ENCODE measurements at places on chromosomes 2 and 18.

DNA sequence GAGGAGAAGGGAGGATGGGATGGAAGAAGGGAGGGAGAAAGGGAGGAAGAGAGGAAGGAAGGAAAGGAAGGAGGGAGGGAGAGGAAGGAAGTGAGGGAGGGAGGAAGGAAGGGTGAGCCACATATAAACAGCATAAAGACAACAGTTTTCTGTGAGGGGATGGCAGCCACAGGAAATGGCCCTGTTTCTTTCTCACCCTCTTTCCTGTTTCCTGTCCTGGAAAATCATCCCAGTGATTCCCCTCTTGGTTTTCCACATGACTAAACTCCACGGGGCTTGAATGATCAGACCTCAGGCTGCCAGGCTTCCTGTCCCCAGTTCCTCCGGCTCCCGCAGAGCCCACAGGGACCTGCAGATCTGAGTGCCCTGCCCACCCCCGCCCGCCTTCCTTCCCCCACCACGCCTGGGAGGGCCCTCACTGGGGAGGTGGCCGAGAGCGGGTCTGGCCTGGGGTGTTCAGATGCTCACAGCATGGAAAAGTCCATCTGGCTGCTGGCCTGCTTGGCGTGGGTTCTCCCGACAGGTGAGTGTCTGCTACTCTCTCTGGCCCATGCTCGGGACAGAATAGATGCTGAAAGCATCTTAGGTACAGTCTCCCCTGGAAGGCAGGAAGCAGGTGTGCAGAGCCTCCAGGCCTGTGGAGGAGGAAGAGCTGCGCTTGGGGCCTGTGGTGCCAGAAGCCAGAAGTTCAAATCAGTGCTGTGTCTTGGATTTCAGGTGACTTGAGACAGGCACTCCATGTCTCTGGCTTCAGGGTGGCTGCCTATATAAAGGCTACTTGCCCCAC lies at the start of gene SIGLEC15:
SIGLEC15 (plus strand) TSS at position 418 of the 787 bp plus-strand sequence; CDS start at position 472, 54 bp downstream.
- DNase-seq: no peak

DNA sequence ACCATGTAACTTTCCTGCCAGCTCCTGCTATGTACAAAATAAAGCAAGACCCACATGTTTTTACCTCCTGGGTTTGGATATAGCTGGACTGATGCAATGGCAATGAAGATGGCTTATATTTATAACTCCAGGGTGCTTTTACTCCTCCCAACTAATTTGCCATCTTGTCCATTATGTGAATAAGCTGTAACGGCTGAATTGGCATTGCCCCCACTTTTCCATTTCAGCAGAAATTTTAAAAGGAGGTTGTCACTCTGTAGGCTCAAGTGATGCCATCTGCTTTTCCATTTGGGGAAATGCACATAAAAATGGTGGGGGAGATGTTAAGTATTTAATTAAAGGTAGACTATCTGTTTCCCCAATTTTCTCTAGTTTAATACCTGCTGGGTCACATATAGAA lies 345.5 kb downstream of the ERBB4 start:
- no peak for DNase-seq

- DNase-seq: no peak
These were observed 1627.7 kb downstream of the LRP1B start for GRCh38 chr2:140502951-140503630.

DNA sequence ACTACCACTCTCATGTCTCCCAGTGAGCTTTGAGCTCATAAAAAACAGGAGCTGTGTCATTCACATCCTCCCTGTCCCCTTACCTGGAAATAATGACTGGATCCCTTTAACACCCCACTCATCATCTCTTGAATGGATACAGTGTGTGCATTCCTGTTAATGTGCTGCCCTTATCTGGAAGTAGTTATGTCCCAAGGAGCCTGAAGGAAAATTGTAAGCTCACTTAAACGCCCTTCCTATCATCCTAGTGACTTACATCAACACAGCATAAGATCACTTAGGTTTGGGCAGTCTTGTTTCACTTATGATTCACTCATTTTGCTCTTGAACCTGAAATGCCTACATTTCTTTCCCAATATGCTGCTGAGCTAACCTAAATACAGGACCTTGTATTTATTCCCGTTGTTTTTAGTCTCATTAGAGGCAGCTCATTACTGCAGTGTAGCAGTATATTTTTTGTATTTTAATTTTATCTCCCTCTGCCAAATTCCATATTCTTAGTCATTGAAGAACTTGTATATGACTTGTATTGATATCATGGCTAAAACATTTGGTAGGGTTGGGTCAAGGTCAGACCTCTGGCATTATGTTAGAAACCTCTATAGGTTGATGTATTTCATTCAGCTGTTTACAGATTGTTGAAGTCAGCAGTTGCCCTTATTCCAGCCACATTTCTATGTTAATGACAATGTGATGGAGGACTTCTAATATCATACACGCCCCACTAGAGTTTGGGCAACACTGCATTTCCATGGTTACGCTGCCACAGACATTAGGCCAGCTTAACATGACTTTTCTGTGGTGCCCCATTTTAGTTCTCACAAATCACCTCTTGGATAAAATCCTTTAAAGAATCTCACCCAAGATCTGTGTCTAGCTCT lies 72.9 kb downstream of the PKP4 start:
- no peak for DNase-seq

DNA sequence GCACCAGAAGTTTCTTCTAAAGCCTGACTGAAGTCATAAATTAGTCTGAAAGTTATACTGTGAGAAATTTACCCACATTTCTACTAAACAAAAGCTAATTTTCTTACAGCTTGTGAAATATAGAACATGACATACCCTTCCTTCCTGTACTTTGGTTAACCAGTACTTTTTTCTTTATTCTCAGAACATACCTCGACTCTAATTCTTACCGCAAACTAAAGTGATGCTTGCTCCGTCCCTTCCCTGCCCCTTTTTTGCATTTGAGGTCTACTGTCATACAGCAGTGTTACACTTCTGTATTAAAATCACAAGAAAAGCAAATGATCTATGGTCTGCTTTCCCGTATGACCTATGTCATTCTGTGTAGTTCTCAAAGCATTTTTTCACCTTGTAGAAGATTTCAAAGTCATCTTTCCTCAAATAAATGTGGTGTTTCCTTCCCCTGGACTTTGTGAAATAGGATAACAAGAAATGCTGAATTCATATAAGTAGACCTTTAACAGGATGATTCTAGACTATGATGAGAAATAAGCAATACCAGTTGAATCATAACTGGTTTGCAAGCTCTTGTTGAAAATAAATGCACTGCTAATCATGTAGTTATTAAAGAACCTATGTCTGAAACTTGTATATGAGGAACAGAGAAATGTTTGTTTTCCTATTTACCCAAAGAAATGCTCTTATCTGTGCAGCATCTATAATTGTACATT lies 30.4 kb downstream of the CYTIP start:
- DNase-seq: no peak

DNA sequence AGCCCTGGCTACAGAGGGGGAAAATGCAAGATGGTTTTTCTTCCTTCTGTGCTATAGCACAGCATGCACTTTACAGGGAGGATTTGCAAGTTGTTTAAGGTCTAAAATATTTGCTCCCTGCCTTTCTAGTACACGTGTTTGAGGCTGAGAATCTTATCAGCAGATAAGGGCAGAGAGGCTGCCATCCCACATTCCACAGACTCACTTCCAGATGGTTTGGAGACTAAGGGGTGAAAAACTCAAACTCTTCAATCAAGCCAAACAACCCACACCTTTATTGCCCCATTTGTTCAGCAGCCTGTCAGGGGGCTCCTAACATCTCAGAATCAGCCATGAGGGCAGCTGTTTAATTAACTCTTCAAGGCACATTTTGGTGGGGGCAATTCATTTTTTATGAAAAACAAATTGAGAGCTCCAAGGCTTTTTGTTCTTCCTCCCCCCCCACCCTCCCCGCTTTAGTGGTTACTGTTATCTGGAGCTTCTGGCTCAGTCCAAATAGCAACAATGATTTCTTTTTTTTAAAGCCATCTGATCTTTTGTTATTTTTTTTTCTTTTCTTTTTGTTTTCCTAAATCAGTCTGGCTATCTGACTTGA lies 242.6 kb upstream of the NT5C1B start:
- no peak for DNase-seq

GRCh38 chr2:20580690-20581437 lies 70.0 kb downstream of the HS1BP3 start:
- DNase-seq: peak; percentile 45

GRCh38 chr18:10488017-10488416 lies 33.6 kb downstream of the APCDD1 start:
- DNase-seq: no peak

All from urothelium cell line (cell line).